ENCODE measurements at places on chromosomes 1 and 21.

DNA sequence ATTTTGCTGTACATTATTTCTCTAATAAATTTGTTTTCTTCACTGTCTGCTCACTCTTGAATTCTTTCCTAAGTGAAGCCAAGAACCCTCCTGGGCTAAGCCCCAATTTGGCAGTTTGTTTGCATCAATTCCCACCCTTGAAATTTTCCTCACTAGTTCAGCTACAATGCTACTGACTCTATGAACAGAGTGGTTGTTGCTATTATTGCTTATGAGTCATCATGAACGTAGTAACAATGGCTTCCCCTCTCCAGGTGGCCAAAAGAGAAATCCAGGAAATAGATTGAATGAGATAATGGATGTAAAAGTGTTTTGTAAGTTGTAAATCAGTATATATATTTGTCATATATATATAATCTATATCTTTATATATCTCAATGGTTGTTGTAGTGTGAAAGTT is 193.0 kb downstream of the URB2 start:
- DNase-seq: no peak

- DNase-seq: peak; percentile 83
These were observed 62.7 kb downstream of the ADARB1 start for GRCh38 chr21:45136927-45137611.

GRCh38 chr21:37375866-37376574 is 9.4 kb downstream of the DYRK1A start:
- no peak for DNase-seq

DNA sequence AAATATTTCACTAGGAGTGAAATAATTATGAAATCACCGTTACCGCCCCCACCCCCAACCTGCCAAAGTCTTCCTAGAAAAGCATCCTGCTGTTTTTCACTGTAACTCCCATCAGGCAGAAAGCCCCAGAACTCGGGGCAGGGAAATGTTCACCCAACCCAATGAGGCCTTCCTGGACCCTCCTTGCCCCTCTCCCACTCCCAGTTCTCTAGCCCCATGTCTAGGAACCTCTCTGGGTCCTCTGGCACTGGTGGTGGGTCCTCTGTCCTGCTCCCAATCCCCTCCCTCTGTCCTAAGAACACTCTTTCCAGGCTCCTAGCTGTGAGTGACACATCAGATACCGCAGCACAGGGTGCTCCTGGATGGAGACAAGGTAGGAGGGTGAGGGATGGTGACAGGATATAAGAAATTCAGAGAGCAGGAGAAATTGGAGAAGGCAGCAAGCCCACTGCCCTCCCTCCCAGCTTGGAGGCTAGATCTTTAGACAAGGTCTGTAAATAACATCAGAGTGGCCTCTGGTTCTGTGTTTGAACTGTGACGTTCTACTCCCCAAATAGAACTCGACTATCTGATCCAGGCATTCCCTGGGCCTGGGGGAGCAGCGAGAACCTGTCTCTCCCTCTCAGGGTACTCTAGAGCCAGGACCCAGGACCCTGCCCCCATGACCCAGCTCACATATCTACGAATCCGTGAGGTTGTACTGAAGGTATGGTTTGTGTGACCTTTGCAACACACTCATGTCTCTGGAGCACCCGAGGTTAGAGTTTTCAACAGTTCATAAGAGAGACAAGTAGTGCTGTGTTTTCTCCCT is 23.3 kb upstream of the BTG2 start:
- DNase-seq: no peak

GRCh38 chr1:53981220-53981619 is 35.1 kb downstream of the LRRC42 start:
- no peak for DNase-seq

GRCh38 chr1:234735476-234735875 is 125.5 kb upstream of the IRF2BP2 start:
- DNase-seq: no peak

GRCh38 chr1:23537296-23537973 is 6.4 kb upstream of the E2F2 start:
- DNase-seq: peak; percentile 55

DNA sequence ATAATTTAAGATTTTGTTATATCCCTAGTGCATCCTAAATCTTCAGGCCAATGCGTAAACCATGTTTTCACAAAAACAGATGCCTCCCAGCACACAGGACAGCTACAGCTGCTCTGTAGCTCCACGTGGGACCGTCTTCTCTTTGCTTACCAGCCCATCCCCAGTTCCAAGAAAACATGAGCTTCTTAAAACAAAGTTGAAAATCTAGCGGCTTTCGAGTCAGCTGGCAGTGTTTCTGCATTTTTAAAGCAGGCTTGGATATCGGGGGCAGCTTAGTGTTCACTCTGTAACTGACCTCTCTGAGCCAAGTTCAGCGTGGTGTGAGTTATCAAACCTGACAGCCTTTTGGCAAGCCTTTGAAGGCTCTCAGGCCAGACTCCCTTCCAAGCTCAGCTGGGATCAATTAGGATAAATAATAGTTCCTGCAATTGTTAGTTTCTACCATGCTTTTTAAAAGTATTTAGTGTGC is 881.5 kb downstream of the LTN1 start:
- DNase-seq: peak; percentile 73

GRCh38 chr1:203658274-203658673 is 31.6 kb downstream of the ATP2B4 start:
- no peak for DNase-seq

DNA sequence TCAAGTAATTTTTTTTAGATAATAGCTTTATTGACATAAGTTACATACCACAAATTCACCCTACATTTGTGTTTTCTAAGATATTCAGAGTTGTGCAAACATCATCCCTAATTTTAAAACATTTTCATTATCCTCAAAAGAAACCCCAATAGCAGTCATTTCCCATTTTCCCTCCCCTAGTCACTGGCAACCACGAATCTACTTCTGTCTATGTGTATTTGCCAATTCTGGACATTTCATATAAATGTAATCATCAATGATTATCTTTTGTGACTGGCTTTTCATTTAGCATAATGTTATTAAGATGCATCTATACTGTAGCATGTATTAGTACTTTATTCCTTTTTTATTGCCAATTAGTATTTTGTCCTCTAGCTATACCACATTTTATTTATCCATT is 88.8 kb upstream of the SLFNL1 start:
- DNase-seq: no peak

- no peak for DNase-seq
These were observed 62.8 kb downstream of the OVGP1 start for GRCh38 chr1:111364690-111365089.

DNA sequence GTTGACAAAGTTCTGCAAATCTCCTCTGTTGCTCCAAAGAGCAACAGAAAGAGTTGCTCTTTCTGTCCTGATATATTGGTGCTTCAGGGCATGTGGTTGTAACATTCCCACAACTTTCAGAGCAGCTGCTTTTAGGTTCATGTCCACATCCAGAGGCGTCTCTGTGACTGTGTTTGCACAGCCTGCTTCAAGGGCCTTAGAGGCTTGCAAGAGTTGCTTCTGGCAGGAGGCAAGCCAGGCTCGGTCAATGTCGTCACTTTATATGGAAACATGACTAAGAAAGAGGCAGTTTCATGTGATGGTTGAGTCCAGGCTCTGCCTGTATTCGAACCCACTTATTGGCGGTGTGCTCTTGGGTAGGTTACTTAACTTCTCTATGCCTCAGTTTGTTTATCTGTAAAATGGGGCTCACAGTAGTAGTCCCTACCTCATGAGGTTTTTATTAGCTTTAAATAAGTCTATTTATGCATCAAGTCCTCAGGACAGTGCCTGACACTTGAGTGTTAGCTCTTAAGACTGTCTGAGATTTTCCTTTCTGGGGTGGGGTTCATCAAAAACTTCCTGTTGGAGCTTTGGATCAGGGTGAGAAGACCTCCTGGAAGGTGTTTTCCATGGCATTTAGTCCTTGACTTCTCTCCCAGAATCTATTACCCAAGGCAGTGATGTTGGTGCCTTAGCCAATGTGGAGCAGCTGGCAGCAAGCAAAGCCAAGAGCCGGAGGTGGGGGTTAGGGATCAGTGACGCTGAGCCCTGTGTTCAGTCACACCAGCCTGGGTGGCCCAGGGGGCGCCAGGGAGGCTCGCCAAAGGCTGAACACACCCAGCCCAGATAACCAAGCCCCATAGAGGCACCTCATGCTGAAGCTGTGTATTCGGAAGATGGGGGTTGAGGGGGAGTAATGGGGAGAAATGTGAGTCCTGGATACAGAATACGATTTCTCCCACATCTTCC is 18.9 kb downstream of the LHX4 start:
- DNase-seq: no peak

- DNase-seq: peak; percentile 59
These were observed 42.7 kb downstream of the APP start for GRCh38 chr21:26127918-26128317.

DNA sequence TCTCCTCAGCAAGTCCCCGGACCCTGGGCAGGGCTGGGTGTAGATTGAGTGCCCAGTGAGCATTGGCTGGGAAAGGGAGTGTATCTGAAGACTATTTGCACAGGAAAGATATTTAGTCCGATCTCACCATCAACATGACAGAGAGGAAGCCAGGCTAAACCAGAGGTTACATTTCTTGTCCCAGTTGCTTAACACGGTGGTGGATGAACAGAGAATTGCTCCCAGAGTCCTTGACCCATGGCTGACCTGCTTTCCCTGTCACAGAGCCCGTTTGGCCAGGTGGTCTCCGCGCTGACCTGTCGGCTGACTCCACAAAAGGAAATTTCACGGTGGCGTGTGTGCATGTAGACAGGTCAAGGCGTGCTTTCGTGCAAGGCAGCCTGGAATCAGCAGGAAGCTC is 83.5 kb downstream of the BEND5 start:
- DNase-seq: no peak

- DNase-seq: no peak
These were observed 697.5 kb upstream of the ADGRL4 start for GRCh38 chr1:79704067-79704466.

DNA sequence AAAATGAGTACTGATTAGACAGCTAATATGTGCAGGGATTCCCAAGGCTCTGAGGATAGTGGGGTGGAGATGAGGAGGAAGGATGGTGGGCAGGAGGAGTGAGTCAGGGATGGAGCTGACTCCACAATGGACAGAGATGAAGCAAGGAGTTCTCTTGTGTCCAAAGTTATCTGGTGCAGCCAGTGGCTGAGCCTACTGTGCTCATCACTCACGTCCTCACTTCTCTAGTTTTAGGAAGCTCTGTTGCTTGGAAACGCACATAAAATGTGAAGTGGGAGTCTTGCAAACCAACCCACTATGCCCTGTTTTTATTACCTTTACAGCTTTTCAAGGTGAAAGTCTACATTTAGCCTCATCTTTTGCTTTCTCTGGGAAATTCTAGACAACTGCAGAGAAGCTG is 36.5 kb upstream of the SAMD13 start:
- no peak for DNase-seq

GRCh38 chr1:163248064-163248463 is 45.3 kb upstream of the RGS5 start:
- DNase-seq: no peak

- DNase-seq: no peak
These were observed 2.7 kb upstream of the TIE1 start for GRCh38 chr1:43298055-43298454.

DNA sequence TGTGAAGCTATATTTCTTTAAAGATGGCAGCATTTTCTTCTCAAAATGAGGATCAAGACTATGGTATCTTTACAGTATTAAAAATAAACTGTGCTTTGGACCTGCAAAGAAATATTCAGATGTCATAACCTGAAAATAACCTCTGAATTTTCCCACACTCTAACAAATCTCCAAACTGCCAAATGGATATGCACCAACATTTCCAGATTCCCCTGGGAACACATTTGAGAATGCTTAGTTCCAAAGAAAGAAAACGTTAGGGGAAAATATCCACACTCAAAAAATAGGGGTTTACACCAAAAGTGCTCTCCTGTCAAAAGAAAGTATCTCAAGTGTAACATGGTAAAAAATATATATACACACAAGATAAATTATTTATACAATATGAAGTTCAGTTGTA is 69.1 kb upstream of the ARHGAP29 start:
- no peak for DNase-seq

GRCh38 chr1:3548156-3548893 is 63.0 kb downstream of the MEGF6 start:
- DNase-seq: peak; percentile 24

- DNase-seq: peak; percentile 86
These were observed 60.8 kb upstream of the F3 start for GRCh38 chr1:94602316-94602715.

DNA sequence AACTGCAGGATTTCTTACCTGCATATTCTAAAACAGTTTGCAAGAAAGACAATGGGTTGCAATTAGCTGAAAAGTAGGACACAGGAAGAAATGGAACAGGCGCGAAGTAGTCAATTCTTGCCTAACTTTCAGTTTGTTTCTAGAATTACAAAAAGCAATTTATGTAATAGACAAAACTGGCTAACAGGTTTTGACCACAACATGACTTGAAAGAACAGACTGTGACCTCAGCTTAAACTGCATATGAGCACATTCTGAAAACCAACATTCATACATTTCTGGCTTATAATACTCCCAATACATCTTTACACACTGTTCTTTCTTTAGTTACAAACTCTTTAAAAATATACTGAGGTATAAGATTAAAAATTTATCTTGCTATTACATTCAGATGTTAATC is 405.9 kb upstream of the B3GALT2 start:
- DNase-seq: no peak

GRCh38 chr21:45076245-45076711 is 1.9 kb downstream of the ADARB1 start:
- DNase-seq: peak; percentile 44

GRCh38 chr1:233172201-233172600 is 123.3 kb downstream of the PCNX2 start:
- peak; percentile 28 for DNase-seq

- no peak for DNase-seq
These were observed 51.2 kb upstream of the DNAJC6 start for GRCh38 chr1:65258106-65258505.

GRCh38 chr1:106746448-106747085 is 309.9 kb upstream of the PRMT6 start:
- DNase-seq: no peak

DNA sequence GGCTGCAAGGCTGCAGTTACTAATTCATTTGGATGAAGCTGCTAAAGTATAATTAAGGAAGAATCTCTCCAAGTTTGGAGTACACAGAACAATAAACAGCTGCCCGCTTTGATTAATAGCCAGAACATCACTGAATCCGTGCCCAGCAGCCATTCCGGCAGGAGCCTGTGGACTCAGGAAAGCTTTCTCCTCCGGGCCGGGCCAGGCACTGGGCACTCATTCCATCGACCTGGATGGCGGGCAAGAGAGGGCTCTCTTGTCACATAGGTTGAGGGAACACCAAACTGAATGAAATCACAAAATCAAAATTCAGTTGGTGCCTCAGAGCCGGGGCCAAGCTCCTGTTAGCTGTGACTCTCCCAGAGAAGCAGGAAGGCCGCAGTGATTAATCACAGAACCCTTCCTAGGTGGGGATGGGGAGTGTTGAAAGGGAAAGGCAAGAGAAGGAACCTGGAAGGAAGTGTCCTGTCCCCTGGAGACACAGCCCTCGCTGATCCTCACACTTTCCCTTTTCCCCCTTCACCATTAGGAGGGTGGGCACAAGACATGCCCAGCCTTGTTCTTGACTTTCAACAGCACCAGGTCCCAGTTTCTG is 306.7 kb downstream of the NPHP4 start:
- no peak for DNase-seq

GRCh38 chr1:232291681-232292080 is 338.3 kb downstream of the SIPA1L2 start:
- no peak for DNase-seq
